ENCODE measurements at places on chromosomes 4 and X.

DNA sequence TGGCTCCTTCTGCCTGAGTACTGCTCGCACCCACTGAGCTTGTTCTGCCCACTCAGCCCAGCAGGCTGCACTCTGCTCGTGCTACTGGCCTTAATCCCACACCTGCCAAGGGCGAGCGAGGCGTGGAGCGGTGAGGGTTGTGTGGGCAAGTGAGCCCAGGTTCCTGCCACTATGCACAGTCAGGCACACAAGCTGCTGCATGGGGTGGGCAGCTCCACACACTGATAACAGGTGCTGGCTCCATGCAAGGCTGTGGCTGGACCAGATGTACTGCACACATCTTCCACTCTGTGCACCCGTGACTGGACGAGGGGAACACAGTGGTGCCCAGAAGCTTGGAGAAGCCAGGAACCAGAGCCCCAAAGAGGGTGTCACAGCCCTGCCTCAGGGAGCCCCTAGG lies 184.3 kb upstream of the NUDT6 start:
- DNase-seq: peak; percentile 21

DNA sequence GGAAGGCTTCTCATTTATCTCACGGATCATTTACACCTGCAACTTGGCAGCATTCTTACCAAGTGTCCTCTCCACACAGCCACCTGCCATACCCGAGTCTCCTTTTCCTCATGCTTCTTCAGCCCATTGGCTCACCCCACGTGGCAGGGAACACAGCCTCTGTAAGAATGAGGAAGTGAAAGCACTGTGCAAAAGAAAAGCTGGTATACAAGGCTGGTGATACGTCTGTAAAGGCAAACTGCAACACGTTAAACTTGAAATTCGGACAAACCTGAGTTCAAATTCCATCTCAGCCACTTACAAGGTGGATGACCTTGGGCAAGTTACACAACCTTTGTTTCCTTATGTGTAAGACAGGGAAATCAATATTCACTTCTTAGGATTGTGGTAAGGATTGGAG lies 164.0 kb upstream of the RASGEF1B start:
- DNase-seq: no peak

DNA sequence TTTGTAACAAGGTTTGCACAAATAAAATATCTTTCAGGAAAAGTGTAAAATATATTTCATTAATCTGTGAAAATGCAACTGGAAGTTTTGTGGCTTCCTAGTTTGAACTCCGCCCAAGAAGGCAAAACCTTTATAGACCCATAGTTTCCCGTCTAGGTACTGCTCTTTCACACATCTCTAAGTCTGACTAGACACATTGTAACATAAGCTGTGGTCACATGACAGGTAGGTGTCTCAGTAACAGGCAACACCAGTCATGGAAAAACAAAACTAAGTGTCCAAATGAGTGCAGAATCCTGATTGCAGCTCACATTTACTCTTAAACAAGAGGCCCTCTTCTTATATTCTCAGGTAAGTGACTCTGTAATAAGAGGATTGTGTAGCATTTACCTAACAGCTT lies 55.6 kb downstream of the SNCA start:
- no peak for DNase-seq

- DNase-seq: no peak
Measured at GRCh38 chrX:48471504-48471903, 1.4 kb upstream of the SLC38A5 start.

DNA sequence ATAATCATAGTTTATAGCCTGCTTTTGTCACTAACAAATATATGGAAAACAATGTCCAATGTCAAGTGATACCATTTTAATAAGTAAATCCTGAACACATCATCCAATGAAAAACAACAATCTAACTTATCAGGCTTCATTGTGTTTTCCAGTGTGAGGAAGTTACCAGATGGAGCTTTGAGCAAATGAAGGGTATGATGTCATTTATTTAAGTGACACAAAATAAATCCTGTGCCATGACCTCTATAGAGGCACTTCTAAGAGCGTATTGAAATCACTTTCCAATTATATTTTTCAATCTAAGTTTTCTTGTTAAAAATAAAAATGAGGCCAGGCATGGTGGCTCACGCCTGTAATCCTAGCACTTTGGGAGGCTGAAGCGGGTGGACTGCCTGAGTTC lies 48.2 kb upstream of the NMU start:
- DNase-seq: no peak

DNA sequence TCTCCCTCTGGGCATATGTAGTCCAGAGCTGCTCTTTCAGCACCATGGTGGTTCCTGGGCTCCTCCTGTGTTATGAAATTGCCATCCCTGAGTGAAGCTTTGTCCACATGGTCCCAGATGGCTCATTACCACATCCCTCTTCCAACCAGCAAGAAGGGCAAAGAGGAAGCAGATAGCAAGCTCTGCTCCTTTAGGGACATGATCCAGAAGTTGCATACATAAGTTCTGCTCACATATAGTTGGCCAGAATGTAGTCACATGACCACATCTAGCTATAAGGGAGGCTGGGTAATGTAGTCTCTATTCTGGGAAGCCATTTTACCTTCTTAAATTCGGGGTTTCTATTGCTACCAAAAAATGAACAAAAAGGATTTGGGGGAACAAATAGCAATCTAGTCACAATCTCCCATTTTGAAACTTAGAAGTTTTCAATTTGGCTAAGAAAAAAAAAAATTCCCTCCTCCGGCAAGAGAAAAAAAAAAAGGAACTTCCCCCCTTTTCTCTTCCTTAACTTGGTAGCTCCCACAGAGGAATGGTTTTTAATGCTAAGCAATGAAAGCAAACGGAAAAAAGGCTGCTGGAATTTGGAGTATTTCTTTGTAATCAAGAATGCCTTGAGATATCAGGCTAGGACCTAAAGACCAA lies 88.2 kb upstream of the USP9X start:
- no peak for DNase-seq

- DNase-seq: no peak
Measured at GRCh38 chr4:7960017-7960789, 20.5 kb upstream of the AFAP1 start.

DNA sequence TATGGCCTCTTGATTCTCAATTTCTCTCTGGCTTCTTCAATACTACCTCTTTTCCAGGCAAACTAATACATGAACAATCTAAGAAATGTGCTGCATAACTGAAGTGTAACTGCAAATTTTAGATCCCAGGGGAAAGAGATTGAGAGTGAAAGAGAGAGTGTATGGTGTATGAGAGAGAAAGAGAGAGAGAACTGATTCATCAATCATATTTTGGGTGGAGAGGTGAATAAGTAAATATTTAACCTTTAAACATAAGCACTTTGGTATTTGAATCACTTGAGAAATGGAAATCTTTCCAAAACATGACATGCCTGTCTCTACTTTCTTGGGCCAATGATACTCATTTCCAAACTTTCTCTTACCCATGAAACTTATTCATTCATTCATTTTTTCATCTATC lies 147.2 kb upstream of the DIPK2B start:
- no peak for DNase-seq

DNA sequence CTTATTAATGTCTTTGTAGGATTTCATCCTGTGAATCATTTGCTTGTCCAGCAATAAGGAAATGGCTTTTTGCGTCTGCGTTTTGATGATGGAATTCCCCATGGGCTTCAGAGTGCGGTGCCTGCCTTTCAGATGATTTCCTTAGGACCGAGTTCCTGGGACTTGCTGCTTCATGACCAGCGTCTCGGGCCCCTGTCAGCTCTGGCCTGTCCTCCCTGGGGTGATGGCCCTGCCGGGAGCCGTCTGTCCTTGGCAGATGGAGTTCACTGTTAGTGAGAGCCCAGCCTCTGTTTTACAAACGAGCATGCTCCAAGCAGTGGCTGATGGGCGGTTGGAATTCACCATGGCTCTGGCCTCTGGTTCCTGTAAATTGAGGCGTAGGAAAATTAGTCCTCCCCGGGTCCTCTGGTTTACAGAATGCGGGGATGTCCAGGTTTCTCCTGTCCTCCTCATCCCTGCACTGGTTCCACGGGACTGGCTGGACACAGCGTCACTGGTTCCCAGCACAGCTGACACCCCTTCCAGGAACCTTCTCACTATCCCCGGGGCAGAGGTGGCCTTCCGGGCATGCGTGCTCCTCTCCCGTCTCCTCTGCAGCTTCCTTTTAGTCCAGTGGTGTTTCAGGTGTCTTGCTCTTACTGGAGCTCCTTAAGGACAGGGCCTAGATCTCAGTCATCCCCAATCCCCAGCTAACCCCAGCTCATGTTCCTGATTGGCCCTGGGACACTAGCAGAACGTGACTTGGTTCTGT lies 34.9 kb downstream of the TBC1D14 start:
- no peak for DNase-seq

- no peak for DNase-seq
Measured at GRCh38 chr4:55938481-55938880, 10.3 kb upstream of the CEP135 start.

DNA sequence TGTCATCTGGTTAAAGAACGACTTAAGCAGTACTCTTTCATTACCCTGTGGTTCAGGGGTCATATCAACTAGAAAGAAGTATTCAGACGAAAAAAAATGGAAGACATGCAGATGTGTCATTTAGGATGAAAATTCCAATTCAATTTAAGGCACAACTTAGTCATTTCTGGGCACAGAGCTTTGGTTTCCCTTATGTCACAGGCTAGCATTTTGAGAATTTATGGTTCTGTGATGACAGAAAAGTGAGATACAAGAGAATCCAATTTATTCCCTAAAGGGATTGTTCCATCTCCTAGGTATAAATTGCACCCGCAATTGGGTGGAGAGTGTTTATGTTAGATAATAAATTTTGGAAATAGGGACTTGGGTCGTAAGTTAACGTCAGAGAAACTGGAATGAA lies 306.6 kb downstream of the STK32B start:
- DNase-seq: no peak

GRCh38 chrX:104565791-104566680 lies at the start of gene IL1RAPL2:
Gene IL1RAPL2, plus strand, starts transcription at chrX:104566199.
- no peak for DNase-seq

- DNase-seq: no peak
Measured at GRCh38 chrX:12379671-12380070, 241.4 kb downstream of the FRMPD4 start.

- no peak for DNase-seq
Measured at GRCh38 chr4:33060674-33061542, 2340.7 kb downstream of the PCDH7 start.

DNA sequence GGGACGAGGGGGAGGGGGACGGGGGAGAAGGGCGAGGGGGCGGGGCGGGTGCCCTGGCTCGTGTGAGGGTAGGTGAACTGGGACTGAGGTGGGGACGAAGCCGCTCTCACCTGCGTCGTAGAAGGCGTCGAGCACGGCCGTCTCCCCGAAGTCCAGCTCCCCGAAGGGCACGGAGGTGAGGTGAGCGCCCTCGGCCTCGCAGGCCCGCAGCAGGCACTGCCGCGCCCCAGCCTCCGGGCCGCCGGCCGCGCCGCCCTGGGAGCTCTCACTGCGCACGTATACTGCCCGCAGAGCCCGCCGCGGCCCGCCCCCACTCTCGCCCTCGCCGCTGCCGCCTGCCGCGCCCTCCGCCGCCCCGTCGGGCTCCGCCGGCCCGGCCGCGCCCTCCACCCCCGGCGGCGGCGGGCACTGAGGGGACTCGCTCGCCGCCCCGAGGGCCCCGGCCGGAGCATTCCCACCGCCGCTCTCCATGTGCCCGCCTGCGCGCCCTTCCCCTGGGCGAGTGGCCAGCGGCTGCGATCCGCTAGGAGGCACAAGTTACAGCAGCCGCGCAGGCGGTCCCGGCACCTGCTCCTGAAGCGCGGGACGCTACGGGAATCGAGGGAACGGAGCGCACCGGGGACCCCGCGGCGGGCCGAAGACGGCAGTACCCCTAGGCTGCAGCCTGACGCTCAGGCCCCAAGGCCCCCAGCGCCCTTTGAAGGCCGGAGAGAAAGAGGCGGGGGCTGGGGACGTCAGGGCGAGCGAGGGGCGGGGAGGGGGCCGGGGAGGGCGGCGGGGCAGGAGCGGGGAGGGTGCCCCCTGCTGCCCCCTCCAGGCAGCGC lies at the start of gene MAP3K15:
MAP3K15 (minus strand) TSS at position 718 of the 824 bp plus-strand sequence; CDS start at position 471, 247 bp downstream.
- DNase-seq: no peak

GRCh38 chr4:11814758-11815157 lies 386.1 kb upstream of the HS3ST1 start:
- DNase-seq: no peak

- DNase-seq: no peak
Measured at GRCh38 chr4:39324897-39325613, 41.1 kb downstream of the RFC1 start.

GRCh38 chr4:139603576-139604410 lies 47.8 kb upstream of the SETD7 start:
- no peak for DNase-seq

GRCh38 chr4:183366206-183366835 lies 44.1 kb upstream of the CLDN24 start:
- DNase-seq: no peak

DNA sequence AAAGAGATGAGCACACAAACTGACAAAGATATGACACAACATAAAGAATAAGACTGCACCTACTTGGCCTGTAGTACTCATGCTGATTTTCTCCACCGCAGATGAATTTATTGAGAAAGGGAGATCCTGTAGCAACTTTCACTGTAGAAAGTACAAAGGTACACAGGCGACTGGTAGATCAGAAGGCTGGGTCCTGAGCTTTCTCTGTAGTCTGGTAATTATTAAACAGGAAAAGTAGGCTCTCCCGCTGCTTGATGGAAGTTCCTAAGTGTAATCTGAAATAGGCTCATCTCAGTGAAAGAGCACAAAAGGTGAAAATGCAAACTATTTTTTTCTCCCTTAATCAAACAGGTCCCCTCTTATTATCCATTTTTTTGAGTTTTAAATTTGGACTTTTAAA lies at the start of gene ADH6:
ADH6 (minus strand) TSS at position 175 of the 400 bp plus-strand sequence; CDS start at position 81, 94 bp downstream.
- DNase-seq: no peak

GRCh38 chr4:1465173-1466033 lies 59.2 kb upstream of the NKX1-1 start:
- DNase-seq: peak; percentile 62

DNA sequence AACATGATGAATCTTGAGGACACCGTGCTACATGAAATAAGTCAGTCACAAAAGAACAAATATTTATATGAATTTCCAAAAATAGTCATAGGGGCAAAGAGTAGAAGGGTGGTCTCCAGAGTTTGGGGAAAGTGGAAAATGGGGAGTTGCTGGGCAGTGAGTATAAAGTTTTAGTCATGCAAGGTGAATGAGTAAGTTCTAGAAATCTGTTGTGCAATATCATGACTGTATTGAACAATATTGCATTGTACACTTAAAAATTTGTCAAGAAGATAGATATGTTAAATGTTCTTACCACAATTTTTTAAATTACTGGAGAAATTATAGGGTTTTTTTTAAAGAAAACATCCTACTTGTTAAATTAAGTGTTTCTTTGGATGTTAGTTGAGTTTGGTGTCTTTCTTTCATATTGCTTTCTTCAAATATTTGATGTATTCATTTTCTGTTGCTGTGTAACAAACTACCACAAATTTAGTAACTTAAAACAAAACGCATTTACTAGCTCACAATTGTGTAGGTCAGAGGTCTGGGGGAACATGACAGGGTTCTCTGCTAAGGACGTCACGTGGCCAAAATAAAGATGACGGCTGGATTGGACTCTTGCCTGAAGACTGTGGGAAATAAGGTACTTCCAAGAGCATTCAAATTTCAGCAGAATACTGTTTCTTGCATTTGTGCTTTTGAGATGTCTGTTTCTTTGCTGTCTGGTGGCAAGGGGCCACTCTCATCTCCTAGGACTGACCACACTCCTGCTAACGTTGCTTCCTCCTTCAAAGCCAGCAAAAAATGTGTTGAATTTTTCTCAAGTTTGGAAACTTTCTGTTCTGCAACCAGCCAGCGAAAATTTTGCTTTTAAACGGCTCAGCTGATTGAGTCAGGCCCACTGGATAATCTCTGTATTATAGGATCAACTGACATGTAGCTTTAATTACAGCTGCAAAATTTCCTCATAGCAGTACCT lies 76.7 kb downstream of the CPEB2 start:
- no peak for DNase-seq

Measured in RWPE2 (cell line).